NCI-H1930 (cell line): ENCODE measurements at places on chromosomes 4 and X.

DNA sequence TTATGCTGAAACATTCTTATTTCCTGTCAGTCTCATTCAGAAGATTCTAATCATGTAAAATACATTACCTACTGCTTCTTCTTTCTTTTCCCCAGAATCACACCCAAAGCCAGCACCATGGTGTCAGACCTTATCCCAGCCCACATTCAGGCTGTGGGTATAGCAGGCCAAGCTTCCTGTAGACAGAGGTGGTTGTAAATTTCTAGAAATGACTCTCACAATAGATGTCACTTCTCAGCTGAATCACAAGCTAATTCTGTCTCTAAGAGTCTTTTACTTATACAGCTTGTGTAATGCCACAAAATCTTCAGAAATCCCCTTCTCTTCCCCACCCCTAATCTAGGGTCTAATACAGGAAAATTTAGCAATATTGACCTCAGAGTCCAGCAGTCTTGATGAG, 239.6 kb downstream of the PARM1 start:
- no peak for DNase-seq

GRCh38 chrX:13721371-13721770, 13.0 kb downstream of the TRAPPC2 start:
- no peak for DNase-seq

GRCh38 chrX:53354669-53355068, 67.8 kb downstream of the SMC1A start:
- DNase-seq: no peak

- no peak for DNase-seq
Measured at GRCh38 chr4:177155454-177155853, 154.2 kb upstream of the NEIL3 start.

- DNase-seq: no peak
Measured at GRCh38 chr4:94680176-94680862, 77.4 kb upstream of the BMPR1B start.

DNA sequence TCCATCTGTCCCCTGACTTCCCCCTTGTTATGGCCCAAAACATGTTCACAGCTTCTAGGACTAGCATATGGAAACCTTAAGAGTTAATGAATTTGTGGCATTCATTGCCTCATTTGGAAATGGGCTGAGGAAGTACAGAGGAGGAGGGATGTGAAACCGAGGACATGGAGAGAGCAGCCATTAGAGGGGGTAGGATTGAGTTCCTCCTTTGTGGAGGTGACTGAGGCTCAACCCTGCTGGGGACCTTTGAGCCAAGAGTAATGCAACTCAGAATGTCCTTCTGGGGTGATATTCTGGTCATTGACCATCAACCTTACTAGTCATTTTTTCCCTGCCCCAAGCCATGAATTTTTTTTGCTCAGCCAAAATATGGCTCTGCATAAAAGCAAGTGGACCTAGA, 109.4 kb downstream of the ZNF518B start:
- no peak for DNase-seq

DNA sequence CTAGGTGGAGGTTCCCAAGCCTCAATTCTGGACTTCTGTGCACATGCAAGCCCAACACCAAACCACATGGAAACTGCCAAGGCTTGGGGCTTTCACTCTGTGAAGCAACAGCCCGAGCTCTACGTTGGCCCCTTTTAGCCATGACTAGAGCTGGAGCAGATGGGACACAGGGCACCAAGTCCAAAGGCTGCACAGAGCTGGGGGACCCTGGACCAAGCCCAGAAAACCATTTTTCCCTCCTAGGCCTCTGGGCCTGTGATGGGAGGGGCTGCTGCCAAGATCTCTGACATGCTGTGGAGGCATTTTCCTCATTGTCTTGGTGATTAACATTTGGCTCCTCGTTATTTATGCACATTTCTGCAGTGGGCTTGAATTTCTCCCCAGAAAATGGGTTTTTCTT, 258.7 kb upstream of the ACTRT1 start:
- no peak for DNase-seq

GRCh38 chrX:71107762-71108360, 1.3 kb upstream of the CXorf65 start:
- no peak for DNase-seq

- DNase-seq: no peak
Measured at GRCh38 chrX:44795945-44796450, 47.8 kb upstream of the DUSP21 start.

- no peak for DNase-seq
Measured at GRCh38 chr4:118775405-118775804, 60.5 kb downstream of the SEC24D start.

- DNase-seq: no peak
Measured at GRCh38 chrX:97691901-97692455, 808.3 kb downstream of the RPA4 start.

GRCh38 chrX:44282753-44283152, 60.7 kb downstream of the EFHC2 start:
- no peak for DNase-seq

GRCh38 chrX:126719208-126719607, 100.3 kb upstream of the PRR32 start:
- no peak for DNase-seq

GRCh38 chrX:151973060-151973661, 1.3 kb downstream of the GABRE start:
- DNase-seq: no peak

GRCh38 chrX:47228550-47229270, 4.1 kb upstream of the USP11 start:
- no peak for DNase-seq

GRCh38 chr4:180665994-180666824, 1577.0 kb upstream of the TENM3 start:
- DNase-seq: peak; percentile 31

GRCh38 chrX:9108054-9108453, 74.1 kb upstream of the FAM9B start:
- no peak for DNase-seq

DNA sequence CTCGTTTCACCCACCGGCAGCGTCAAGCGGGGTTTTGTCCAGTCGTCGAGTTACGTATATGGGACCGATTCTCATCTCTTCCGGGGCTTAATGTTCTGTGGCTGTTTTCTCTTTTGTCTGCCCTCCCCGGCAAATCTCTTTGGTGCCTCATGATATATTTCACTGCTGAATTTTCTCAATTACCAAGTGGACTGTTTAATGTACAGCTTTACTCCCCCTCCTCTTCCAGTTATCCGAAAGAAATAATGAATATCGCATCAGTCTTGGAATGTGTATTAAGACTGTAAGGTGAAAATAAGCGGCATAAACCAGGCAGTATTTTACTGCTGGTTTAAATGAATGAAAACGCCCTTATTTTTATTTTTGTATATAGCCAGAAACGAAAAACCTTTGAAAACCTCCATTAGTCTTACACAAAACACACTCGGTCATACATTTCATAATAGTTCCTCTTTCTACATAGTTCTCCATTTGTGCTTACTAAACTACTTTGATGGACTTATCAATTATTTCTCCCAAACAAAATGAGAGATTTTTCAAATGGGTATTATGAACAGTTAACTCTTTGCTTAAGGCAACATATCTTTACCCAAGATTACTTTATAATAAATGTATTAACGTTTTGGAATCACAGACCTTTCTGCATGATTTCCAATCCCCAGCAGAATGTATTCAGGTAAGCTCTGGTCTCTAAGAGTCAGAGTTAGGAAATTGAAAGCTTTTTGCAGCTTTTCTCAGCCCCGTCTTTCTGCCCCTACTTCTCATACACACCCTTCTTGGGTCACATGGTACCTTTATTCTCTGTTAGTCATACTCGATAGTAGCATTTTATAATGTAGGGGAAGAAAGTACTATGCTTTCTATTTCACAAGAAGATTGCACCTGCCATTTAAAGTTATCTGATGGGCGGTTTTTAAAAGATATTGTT, 979 bp downstream of the RP2 start:
- no peak for DNase-seq

GRCh38 chr4:95504501-95504900, 44.3 kb downstream of the UNC5C start:
- no peak for DNase-seq

DNA sequence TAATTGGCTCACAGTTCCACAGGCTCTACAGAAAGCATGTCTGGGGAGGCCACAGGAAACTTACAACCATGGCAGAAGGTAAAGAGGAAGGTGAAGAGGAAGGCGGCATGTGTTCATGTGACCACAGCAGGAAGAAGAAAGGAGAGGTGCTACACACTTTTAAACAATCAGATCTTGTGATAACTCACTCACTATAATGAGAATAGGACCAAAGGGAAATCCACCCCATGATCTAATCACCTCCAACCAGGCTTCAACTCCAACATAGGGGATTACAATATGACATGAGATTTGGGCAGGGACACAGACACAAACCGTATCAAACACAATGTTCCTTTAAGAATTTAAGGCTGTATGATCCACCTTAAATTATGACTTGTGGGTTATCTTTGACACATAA, 10.5 kb upstream of the PGM2 start:
- DNase-seq: no peak

DNA sequence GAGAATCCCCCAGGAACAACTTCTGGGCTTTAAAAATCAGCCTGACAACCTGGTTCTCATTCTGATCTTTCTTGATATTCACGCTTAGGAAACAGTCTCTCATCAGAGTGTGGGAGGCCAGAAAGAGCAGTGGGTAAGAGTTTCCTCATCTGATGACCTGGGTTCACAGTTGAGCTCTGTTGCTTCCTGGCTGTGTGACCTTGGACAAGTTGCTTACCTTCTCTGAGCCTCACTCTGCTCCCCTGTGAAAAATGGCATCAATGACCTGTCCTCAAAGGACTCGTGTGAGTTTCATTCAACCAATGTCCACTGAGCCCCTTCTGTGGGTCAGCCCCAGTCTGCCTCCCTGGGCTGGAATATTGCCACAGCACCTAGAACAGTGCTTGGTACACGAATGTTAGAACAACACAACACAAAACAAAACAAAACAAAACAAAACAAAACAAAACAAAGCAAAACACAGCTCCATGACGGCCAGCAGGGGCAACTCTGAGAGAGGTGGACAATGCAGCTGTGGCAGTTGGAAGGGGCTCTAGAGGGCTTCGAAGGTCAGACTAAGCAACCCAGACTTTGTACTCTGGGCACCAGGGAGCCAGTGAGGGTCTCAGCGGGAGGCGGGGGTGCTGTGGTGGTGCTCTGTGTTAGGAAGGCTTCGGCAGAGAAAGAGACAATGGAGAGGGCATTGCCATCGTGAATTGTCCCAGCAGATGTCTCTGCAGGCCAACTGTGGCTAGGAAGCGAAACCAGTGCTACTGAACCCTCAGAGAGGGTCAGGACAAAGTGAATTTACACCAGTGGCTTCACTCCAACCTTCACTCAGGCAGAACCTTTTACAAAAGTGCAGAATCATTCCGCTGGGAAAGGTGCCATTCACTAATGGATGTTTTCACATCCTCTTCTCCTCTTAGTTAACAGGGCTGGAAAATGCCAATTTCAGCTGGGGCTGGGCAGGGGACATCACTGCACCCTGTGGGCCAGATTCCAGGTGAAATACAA, 14.3 kb upstream of the C4orf50 start:
- DNase-seq: no peak

GRCh38 chr4:55491486-55491885, 55.2 kb downstream of the CLOCK start:
- no peak for DNase-seq

DNA sequence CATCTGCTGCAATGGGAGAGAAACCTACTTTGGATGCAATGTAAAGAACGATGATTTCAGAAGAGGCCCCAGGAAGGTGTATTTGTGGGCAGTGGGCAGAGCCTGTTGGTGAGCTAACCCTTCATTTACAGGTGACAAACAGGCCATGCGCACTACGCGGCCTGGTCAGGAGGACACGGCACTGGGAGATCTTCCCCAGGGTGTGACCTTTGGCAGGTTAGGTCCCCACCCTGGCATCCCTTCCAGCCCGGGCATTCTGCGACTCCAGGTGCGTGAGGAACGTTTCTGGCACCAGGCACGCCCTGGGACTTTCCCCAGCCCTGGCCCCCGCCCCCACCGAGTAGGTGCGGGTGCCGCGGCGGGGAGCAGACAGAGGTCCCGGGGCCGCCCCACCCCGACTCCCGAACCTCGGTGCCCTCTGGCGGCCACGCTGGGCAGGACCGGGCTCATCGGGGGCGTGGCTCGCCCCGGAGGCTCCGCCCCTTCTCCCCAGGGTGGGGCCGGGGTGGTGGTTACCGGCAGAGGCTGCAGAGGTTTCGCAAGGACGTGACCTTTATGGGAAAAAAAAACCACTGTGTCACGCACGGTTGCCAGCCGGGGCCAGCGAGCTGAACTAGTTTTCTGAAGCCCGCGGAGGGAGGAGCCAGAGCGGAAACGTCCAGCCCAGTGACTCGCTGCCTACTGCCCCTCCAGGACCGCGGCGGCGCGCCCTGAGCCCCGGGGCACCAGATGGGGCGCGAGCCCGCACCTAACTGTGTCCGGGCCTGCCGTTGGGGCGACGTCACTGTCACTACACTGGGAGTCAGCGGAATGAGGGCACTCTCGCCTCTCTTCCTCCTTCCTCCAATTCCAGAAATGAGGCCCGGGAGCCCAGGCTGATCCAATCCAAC, 5.0 kb upstream of the NYX start:
- peak; percentile 10 for DNase-seq

DNA sequence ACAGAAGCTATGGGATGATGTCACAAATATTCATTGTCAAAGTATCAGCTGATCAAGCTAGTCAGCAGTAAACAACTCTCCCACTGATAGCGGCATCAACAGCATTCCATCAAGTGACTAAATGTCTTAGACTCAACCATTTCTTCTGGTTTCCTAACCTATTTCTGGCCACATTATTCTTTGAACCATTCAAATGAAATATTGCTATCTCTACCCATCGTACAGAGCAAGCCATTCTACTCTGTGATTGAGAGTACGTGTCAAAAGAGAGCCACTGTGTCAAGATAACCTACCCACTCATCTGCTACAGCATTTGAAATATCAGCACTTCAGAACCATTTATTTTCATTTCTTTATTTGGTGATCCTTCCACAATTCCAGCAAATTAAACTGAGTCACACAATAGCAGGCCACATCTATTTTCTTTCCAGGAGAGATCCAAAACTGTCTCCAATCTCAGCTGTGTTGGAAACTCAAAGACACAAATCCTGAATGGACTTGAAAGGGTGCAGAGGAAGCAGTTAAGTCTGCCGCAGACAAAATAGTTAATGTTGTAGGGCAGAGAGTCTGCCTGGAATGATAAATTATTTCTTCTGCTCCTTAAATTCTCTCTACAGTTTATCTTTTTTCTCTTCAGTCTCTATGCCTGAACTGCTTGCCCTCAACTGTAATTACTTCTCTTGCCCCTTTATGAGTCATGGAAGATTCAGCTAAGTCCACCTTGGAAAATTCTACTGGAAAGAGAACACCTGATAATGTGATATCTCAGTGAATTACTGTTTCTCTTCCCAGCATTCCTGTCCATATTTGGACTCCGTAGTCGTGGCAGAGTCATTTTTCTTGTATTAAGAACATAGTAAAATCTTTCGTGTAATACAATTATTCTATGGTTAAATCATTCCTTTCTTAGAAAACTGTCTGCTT, 364.8 kb downstream of the PDGFC start:
- no peak for DNase-seq
